ENCODE measurements at places on chromosomes 12 and 14.

- no peak for DNase-seq
These were observed 39.7 kb upstream of the PCED1B start for GRCh38 chr12:47039756-47040155.

DNA sequence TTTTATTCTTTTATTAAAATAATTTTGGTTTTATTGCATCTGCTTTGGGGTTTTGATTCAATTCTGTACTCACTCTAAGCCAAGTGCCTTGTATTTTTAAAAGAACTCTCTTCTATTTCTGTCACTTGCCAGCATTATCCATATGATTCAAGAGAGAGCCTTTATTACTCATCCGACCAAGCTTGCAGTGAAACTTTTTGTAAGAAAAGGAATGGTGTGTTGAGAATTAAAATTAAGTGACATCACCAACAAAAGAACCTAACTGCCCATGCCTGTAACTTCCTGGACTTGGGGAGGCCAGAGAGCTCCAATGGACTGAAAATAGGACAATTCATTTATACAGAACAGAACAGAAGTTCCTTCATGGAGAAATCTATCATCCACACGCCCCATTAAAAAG is 52.1 kb downstream of the GALNT4 start:
- DNase-seq = no peak

DNA sequence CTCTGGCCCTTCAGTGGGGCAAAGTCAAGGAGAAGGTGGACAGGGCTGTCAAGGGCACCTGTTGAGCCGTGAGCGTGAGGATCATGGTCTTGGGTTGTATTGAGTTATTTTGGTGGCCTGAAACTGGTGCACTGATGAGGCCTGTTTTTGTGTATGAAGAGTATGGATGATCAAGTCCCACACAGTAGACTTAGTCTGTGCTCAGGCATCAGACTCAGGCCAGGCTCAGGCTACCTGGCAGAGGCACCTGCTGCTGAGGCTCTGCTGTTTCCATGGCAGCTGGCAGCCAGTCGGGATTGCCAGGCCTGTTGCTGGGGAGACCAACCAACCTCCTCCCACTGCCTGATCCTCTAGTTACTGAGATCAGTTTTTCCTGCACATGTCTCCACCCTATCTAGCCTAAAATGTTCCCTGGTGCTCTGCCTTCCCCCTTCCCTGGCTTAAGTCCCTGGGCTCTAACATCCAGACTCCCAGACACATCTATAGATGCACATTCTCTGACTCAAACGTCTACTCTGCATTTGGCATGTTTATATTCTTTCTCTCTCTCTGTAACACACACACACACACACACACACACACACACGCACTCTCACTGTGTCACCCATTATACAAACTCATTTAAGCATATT is 5.1 kb downstream of the JPH4 start:
- DNase-seq = no peak

GRCh38 chr12:94258593-94258992 is 110.2 kb downstream of the PLXNC1 start:
- no peak for DNase-seq

GRCh38 chr12:79156846-79157463 is 292.4 kb downstream of the SYT1 start:
- no peak for DNase-seq

GRCh38 chr14:79442786-79443185 is 768.5 kb downstream of the DIO2 start:
- no peak for DNase-seq

DNA sequence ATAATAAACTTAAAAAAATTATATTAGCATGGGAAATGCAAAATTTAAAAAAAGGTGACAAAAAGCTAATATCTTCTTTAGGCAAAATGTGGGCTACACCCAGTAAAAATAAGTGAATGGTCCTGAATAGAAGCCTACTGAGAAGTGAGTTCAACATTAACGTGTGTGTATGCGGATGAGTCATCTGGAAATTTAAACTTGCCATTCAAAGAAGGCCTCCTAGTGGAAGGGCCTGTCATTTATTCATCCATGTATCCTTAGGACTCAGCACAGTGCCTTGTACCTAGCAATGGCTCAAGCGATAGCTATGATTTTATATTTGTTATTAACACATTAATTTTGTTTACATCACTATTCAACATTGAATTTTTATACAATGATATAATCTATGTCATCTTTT is 226.2 kb downstream of the NUBPL start:
- DNase-seq = no peak

GRCh38 chr14:30657050-30657449 is 34.9 kb downstream of the SCFD1 start:
- no peak for DNase-seq

GRCh38 chr14:89480278-89480677 is 63.2 kb upstream of the FOXN3 start:
- DNase-seq = no peak

- no peak for DNase-seq
These were observed 9.8 kb downstream of the CCER1 start for GRCh38 chr12:90945070-90945649.

- no peak for DNase-seq
These were observed 231.9 kb downstream of the GLT1D1 start for GRCh38 chr12:129084875-129085826.

GRCh38 chr12:105523164-105524057 is 192.9 kb downstream of the C12orf75 start:
- DNase-seq = peak; percentile 90

DNA sequence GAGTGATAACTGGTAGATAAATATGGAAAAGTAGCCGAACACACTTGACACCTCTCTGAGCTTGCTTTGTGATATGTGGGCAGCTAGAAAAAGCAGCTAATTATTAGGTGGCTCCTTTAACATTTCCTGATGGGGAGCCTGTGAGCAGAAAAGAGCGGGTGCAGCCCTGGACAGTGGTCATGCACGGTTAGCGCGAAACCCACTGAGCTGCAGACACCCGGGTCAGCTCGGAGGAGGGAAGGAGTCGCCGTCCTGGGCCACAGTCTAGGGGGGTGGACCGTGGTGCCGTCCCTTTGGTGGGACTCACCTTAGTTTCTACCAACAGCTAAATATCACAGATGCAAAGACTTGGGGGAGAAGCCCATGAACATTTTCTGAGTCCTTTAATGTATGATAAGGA is 6.6 kb downstream of the COA8 start:
- no peak for DNase-seq

DNA sequence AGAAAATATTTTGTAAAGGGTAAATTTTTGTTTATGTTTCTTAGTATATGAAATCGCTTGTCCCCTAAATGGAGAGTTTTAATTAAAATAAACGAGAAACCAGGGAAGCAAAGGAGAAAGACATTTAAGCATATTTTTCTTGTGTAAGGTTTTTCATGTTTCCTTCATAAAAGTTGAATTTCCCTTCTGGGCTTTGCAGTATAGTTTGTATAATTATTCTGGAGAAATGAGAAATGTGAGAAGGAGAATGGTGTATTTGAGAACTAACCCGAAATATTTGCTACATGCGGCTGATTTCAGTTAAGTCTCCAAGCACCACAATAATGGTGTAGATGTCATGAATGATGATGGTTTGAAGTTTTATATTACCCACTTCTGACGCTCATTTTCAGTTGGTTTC is 307.7 kb upstream of the SEL1L start:
- no peak for DNase-seq

DNA sequence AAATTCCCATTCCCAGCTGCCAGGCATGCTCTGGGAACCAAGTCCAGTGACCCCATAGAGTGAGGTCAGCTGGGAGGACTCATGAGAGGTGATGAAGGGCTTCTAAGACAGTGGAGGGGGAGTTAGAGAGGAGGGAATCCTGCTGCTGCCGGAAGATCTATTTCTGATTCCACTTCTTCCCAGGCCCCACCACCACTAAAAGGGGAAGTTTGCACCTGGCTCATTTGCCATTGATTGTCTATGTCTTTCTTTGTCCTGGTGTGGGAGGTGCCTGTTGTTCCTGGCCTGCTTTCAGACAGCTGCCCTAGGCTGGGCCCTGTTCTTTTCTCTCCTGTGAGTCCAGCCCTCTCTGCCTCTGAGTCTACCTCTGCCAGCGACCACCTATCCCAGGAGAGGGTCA is 3.0 kb upstream of the KRT6A start:
- DNase-seq = no peak

DNA sequence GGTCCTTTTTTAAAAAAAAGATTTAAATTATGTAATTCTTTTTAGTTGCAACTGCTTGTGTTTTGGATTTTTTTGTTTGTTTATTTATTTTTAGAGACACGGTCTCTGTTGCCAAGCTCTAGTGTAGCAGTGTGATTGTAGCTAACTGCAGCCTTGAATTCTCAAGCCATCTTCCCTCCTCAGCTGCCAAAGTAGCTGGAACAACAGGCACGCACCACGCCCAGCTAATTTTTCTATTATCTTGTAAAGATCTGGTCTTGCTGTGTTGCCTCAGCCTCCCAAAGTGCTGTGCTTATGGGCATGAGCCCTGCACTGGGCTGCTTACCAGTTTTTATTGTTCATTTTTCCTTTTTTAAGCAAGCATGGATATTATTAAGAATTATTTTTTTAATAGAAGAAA is 10.6 kb upstream of the ART4 start:
- DNase-seq = no peak

DNA sequence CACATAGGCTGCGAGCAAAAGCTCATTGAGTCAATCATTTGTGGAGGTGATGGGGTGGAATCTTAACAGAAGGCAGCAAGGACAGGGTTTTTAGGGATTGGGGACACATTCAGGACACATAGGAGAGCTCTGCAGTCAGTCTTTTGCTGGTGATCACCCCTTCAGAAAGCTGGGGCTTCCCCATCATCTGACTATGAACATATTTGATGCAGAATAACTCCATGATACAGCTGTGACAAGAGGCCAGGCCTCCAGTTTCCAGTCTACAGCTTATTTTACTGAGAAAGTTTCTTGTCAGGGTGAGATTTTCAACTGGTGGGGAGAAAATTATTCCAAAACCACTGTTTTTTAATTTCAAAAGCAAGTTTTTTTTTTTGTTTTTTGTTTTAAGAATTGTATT is 134.2 kb downstream of the TMEM30B start:
- no peak for DNase-seq

DNA sequence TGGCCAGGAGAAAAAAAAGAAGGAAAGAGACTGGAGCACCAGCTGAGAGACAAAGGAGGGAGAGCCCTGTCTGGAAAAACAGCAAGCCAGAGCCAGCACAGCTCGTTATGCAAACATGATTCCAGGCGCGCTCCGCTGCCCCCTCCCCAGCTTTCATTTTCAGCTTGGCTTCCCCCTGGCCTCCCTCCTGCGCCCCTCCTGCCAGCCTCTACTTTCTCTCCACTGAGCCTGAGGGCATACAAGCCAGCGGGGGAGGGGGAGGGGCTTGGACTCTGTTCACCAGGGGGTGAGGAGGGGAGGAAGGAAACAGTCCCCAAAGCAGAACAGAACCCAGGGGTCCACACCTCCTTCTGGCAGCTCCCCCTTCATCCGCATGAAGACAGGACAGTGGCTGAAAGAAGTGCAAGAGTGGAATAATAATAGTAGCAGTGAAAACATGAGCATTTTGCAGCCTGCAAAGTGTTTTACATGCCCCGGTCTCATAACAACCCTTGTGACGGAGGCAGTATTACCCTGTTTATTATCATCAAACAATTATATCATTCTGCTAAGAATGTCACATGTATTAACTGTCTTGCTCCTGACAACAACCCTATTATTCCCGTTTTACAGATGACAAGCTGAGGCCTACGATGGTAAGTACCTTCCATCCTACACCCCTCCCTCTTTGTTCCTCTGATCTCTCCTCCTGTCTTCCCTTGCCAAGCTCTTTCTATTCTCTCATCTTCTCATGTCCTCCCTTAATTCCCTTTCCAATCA is 24.2 kb downstream of the SMUG1 start:
- no peak for DNase-seq

DNA sequence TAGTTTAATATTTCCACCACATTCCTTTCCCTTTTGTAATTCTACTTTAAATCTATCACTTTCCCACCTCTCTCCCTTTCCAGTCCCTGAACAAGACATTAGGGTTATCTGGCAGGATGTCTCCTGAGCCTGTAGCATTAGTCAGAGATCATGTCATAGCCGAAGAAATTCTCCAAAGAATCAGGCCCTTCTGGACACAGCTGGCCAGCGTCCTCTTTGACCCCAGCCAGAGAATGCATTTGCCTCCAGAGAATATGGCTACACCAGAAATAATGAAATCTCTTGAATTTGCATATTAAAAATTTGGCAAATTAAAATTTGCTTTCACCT is 56.7 kb downstream of the NTF3 start:
- DNase-seq = no peak

DNA sequence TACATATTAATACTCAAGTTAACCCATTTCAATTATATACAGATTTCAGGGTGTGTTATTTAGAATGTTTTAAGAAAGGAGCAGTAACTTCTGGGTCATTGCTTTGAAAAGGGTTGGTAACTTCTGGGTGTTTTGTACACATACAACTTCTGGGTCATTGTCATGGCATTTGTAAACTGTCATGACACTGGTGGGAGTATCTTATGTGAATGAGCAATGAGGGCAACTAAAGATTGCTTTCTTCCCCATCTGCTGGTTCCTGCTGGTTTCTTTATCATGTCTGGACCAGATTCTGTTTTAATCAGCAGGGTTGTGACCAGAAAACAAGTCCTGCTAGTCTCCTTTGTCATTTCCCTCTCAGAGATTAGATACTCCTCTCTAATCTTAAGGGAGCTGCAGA is 713.3 kb downstream of the LRFN5 start:
- DNase-seq = no peak

DNA sequence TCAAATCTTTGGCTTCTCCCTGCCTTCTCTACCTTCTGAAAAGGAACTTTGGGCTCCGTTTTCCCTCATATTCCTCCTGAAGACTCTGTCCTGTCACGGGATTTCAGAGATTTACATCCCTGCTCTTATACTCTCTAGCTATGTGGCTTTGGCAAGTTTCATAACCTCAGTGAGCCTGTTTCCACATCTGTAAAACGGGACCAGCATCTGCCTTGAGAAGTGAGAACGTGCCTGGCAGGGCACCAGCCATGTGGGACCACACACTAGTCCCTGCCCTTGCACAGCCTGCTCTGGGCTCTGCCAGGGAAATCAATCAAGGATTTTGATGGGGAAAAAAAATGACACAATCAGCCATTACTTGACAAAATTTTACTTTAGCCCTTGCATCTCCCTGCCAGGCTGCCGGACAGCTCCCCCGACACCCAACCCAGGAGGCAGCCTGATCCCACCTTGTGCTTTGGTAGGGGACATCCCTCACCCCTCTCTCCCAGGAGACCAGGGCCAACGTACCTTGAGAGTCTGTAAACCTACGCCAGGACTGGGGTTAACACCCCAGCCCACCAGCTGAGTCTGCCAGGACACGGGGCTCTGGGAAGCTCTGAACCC is 8.5 kb downstream of the PHETA1 start:
- DNase-seq = no peak

GRCh38 chr14:62031504-62031903 is 269.3 kb downstream of the SNAPC1 start:
- DNase-seq = no peak

GRCh38 chr12:97386133-97386581 is 76.4 kb upstream of the RMST start:
- DNase-seq = no peak

DNA sequence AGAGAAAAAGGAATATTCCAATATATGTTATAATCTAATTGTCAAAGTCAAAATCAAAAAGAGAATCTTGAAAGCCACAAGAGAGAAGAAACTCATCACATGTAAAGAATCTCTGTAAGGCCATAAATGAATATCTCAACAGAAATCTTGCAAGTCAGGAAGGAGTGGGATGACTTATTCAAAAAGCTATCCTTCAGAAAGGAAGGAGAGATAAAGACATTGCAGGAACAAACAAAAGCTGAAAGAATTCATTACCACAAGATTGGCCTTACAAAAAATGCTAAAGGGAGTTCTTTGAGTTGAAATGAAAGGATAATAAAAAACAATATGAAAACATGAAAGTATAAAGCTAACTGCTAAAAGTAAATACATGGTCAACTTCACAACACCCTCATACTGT is 286.8 kb downstream of the LRIG3 start:
- no peak for DNase-seq

GRCh38 chr12:122724641-122725243 is 5.9 kb downstream of the HCAR1 start:
- DNase-seq = no peak

All from aorta (tissue), 5 donors.